ENCODE measurements at places on chromosomes 7 and 10.

DNA sequence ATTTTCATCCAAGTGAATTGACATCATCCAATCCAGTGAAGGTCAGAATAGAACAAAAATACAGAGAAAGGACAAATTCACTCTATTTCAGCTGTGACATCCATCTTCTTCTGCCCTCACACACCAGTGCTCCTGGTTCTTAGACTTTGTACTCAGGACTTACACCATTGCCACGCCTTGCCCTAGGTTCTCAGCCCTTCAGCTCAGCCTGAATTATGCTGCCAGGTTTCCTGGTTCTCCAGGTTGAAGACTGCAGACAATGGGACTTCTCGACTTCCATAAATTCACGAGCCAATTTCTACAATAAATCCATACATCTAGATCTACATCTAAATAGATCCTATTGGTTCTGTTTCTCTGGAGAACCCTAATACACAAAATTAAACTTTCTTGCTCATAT is 181.2 kb upstream of the KCND2 start:
- DNase-seq, result no peak

DNA sequence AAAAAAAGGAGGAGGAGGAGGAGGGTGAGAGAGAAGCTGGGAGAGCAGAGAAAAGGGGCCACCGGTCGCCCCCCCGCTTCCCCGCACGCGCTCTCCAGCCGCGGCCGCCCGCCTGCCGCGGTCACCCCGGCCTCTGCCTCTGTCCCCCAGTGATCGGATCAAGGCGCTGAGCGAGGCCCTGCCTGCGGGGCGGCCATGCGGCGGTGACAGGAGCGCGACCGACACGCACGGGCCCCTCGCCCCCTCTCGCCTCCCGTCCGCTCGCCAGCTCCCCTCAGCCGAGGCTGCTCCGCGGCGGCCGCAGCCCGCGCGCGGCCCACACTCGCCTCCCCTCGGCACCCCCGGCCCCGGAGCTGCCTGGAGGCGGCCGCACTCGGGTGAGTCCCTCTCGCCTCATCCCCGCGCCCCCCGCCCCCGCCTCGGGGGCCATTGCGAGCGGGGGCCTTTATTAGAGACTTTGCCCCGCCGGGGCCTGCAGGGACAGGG is at the start of gene GTF2I:
Gene GTF2I (plus strand): TSS at position 27 of the 486 bp plus-strand sequence. CDS start 31,411 bp downstream, outside the sequence.
- no peak for DNase-seq

DNA sequence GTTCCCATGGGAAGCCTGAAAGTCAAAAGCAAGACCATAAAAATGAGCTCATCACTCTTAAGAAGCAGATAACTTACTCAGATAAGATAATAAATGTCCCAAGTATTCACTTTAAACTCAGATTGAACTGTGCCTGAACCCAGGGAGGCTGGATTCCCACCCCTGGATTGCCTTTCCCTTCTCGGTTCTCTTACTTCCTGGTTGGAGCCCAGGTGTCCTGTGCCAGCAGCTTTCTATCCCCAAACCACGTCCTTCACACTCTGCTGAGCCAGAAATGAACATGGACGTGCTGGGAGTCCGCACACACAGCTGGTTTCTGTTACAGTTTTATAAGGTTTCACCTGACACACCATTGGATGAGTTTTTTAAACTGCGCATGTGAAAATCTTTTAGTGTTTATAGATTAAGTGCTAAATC is 636.2 kb upstream of the IGFBP3 start:
- DNase-seq, result no peak

DNA sequence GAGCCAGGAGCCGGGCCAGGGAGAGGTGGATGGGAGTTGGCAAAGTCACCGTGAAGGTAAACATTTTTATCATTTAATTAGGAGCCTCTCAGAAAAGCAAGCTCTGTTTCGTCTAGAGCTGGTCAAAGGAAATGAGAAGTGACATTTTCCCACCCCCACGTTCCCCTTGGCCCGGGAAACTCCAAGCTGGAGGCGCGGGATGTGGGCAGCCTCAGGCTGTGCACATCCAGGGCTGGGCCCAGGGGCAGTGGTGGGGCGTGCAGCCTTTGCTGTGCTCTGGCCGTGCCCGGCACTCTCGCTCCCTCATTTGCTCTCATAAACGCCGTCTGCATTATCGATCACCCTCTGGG is 135.6 kb upstream of the RET start:
- DNase-seq, result no peak

GRCh38 chr7:128902761-128903585 is 7.5 kb downstream of the KCP start:
- DNase-seq, result no peak

- DNase-seq, result no peak
Measured at GRCh38 chr10:122093076-122093475, 104.1 kb downstream of the TACC2 start.
